ENCODE measurements at places on chromosomes 2 and 18.

DNA sequence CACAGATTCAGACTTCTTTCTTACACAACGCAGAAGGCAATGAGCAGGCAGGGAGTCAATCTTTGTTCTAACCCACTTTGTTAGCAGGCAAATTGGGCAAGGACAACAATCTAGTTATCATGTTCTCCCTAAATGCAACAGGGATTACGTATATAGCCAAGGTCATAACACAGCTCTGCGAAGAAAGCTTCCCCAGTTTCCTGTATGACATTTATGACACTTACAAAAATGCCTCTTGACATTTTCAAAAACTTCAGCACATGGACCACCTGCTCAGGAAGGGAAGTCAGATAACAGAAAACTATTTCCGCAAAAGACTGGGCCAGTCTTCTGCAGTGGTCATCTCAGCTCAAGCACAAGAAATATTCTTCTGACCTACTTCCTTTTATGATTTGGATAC, 106.1 kb downstream of the IRS1 start:
- no peak for DNase-seq

DNA sequence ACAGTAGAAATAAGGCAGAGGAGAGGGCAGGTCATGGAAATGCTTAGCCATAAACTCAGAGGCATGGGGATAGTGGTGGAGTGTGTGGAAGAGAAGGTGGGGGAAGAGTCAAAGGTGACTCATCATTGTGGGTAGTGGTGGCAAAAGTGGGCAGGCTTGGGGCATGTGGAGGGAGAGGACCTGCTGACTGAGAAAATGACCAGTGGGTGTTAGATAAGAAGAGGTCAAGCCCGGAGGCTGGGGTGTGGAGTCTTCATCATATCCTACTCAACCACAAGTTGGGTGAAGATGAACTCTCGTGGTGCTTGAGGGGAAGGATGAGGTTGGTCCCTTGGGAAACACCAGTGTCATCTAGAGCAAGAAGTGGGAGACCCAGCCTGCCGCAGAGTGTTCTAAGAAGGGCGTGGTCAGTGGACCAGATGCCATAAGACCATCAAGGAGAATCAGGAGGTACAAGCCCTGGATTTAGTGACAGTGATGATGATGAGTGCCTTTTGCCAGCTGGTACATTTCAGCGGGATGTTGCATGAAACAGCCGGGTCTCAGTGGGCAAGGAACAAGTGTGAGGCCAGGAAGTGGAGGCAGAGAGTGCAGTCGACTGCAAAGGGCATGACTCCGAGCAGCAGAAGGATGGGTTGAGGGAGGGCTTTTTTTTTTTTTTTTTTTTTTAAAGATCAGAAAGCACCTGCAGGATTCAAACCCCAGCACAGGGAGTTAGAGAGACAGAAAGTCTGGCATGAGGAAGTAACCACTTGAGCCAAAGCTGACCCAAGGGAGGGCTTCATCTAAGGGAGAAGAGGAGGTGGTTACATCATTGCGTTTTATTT, 122.6 kb upstream of the SPRED2 start:
- DNase-seq = no peak

GRCh38 chr2:53452957-53453748, 314.5 kb upstream of the CHAC2 start:
- DNase-seq = no peak

DNA sequence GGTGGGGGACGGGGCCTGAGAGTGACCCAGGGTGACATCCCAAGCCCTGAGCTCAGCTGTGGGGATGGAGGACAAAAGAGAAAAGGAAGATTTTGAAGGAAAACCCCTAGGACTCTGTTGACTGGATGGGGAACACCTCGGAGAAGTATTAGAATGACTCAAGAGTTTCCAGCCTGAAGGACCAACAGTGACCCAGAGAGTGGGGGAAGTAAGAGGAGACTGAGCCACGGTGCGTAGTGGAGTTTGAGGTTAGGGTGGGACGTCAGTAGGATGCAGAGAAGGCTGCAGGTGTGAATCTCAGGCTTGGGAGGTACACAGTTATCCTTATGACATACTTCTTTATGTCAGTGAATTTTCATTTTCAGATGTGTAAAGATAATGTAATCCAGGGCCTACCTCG, 119.5 kb downstream of the NCK2 start:
- no peak for DNase-seq

- no peak for DNase-seq
Observed at GRCh38 chr2:72095364-72095763, 52.3 kb downstream of the CYP26B1 start.

DNA sequence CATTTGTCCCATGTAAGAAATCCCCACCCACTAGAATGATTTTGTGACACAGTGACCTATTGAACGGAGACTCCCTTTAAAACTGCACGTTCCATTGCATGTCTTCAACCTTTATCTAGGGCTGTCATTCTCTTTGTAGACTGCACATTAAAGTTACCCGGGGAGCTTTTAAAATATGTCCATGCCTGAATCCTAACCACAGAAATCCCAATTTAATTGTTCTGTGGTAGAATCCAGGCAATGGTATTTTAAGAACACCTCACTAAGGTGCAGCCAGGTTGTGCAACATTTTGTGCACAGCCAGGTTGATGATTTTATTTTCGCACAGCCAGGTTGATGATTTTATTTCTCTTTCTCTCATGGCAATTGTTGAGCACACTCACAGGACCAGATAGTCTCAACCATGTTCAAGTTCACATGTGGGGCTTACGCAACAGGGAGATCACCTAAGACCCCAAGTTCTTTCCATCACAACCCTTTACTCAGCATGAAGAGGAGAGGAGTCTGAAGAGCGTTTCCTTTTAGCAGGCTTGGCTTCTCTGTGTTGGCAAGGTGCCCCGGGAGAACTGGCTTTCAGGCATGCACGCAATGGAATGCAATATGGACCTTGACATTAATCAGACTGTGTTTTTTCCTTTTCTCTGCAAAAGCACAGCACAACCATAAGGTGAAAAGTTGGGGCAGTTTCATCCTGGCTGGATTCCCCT, 467.3 kb upstream of the ETAA1 start:
- DNase-seq = no peak

DNA sequence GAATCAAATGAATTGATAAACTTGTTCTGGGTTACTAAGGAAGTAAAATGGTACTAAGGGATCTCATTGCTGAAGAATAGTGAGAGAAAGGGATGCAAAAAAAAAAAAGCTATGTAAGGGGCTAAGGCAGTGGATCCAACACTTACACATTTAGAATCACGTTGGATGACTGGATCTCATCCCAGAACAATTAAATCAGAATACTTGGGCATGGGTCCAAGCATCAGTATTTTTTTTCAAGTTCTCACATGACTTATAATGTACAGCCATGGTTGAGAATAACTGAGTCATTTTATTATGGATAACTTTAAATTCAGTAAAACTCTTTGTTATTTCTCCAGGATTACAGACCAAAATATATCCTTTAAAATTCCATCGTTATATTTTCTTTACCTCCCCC, 8.5 kb downstream of the DSC1 start:
- no peak for DNase-seq

- no peak for DNase-seq
Observed at GRCh38 chr2:72827966-72828646, 2.3 kb upstream of the EXOC6B start.

Measured in activated CD4-positive, alpha-beta T cell treated with anti-CD3 and anti-CD28 coated beads, Interleukin-2, amount 50 U/mL, for 24 hours (primary cell).